ENCODE measurements at places on chromosomes 16 and 17.

DNA sequence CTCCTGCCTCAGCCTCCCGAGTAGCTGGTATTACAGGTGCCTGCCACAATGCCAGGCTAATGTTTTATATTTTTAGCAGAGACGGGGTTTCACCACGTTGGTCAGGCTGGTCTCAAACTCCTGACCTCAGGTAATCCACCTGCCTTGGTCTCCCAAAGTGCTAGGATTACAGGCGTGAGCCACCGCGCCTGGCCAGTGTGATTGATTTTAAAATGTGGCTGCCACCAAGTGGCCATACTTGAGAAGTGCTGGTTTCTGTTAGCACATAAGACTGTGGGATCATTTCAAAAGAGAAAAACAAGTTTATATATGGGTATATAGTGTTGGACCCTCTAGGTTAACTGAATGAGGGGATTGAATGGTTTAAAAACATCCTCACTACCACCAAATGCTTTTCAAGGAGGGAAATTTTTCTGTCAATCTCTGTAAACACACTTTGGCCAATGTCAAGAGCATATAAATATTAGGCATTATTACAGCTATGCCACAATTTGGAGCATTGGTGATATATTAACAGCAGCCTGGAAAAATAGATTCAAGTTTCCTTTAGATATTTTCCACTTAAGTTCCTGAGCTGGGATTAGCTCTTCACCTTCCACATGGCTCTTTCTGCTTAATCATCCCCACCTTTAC is 13.5 kb upstream of the DHRS13 start:
- DNase-seq = peak; percentile 26

DNA sequence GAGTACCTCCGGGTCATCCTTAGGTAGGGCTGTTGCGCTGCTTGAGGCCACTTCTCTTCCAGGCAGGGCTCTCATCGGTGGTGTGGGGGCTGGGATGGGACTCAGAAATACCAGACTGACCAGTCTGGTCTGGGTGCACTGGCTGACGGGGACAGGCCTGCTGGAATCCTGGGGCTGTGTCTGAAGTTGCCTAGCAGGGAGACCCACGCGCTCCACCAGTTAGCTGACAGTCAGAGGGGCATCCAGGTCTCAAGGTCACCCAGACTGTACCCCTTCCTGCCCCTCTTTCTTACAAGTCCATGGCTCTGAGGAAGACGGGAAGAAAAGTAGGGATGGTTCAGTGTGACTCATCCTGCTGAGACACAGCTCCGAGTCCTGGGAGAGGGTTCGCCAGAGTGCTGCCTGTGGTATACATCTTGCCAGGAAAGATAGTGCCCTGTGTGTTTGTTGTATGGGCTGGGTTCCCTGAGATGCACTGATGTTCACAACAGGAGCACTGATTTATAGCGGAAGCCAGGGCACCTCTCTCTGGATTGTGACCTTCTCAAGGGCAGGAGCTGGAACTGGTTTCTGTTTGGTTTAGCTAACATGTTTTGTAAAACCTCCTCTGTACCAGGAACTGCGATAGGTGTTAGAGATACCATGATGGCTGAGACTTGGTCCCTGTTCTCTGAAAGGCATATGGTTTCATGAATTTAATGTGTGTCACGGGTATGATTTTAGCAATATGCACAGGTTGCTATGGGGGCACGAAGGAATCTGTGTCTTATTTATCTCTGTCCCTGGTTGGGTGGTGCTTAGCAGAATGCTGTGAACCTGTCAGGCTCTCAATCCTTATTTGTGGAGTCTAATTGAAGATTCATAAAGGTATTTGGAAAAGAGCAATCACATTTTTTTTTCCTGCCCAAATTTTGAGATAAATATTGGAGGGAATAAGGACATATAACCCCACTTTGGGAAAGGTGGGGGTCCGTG is 97.5 kb downstream of the OR1D5 start:
- no peak for DNase-seq

- no peak for DNase-seq
Observed at GRCh38 chr16:8892101-8892575, 10.0 kb downstream of the LITAFD start.

GRCh38 chr16:87847785-87848675 is 21.3 kb downstream of the SLC7A5 start:
- no peak for DNase-seq

DNA sequence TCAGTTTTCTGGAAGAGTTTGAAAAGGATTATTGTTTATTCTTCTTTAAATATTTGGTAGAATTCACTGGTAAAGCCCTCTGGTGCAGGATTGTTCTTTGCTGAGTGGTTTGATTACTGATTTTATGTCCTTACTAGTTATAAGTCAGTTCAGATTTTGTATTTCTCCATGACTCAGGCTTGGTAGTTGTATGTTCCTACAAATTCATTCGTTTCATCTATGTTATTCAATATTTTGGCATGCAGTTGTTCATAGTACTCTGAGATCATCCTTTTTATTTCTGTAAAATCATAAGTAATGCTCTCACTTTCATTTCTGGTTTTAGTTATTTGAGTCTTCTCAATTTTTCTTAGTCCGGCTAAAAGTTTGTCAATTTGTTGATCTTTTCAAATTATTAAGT is 58.1 kb upstream of the CRYM start:
- DNase-seq = no peak

GRCh38 chr16:30697264-30698138 is 1.5 kb upstream of the SRCAP start:
- no peak for DNase-seq

- no peak for DNase-seq
Observed at GRCh38 chr16:88874938-88875599, 8.6 kb upstream of the PABPN1L start.

DNA sequence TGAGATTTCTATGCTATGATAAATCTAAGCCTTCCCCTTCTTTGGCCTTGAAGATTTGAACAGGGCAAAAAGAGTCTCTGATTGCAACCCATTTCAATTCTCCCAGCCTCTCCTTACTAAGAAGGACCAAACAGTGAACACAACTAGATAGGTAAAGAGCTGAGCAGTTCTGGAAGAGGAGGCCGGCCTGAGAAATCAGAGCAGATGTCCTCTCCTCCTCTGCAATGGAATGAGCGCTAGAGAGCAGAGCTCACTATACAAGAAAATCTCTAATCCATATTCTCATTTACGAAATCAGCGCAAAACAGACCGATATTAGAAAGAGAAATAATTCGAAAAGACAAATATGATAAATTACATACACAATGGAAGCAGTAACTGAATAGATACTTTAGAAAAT is 124.2 kb downstream of the CDK5R1 start:
- no peak for DNase-seq

GRCh38 chr17:83178533-83179304 is 99.3 kb downstream of the METRNL start:
- no peak for DNase-seq

DNA sequence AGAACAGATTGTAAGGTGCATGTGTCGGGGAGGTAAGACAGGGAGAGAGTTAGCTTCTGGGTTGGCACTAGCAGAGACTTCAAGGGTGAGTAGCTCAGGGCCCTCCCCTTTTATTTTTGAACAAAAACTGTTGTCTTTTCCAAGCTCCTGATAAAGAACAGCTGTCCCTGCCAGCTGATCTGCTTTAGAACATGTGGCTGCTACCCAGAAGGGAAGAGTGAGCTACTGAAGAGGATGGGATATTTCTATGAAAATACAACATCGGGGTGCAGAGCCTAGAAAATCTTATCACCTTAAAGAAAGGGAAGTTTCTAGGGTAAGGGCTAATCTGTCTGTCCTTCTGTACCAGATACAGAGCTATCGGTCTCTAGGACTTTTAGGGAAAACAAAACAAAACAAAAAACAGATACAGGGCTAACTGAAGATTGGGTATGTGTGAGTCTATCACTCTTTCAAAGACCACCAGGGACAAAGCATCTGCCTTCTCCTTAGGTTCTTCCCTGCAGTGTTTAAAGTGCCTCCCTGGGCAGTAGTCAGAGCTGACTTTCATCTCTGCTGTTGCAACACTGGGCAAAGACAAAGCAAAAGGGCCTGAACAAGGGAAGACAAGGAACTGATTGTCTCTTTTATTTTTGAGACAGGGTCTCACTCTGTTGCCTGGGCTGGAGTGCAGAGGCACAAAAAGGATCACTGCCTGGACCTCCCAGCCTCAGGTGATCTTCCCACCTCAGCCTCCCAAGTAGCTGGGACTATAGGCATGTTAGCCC is 5.0 kb upstream of the DHRS13 start:
- no peak for DNase-seq

- DNase-seq = no peak
Observed at GRCh38 chr16:16144416-16144815, 78.9 kb downstream of the ABCC6 start.

DNA sequence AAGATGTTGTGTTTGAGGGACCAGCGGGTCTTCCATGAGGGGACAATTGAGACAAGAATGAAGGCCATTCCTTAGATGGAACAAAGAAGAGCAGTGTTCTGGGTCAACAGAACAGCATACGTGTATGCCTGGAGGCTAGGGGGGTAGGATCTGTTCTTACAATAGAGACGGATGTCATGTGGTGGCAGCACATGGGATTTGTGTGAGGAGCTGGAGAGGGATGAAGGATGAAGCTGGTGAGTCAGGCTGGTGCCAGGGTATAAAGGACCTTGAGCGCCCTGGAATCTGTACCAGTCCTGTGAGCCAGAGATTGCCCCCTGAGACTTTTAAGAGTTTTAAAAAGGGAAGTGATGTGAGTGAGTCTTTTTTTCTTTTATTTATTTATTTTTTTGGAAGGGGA is 22.8 kb upstream of the WFDC1 start:
- no peak for DNase-seq

GRCh38 chr17:80646328-80646727 is 101.7 kb downstream of the RPTOR start:
- no peak for DNase-seq

GRCh38 chr17:21396237-21396636 is 20.1 kb downstream of the KCNJ12 start:
- no peak for DNase-seq

GRCh38 chr17:47995241-47995935 is 24.5 kb downstream of the CDK5RAP3 start:
- no peak for DNase-seq

DNA sequence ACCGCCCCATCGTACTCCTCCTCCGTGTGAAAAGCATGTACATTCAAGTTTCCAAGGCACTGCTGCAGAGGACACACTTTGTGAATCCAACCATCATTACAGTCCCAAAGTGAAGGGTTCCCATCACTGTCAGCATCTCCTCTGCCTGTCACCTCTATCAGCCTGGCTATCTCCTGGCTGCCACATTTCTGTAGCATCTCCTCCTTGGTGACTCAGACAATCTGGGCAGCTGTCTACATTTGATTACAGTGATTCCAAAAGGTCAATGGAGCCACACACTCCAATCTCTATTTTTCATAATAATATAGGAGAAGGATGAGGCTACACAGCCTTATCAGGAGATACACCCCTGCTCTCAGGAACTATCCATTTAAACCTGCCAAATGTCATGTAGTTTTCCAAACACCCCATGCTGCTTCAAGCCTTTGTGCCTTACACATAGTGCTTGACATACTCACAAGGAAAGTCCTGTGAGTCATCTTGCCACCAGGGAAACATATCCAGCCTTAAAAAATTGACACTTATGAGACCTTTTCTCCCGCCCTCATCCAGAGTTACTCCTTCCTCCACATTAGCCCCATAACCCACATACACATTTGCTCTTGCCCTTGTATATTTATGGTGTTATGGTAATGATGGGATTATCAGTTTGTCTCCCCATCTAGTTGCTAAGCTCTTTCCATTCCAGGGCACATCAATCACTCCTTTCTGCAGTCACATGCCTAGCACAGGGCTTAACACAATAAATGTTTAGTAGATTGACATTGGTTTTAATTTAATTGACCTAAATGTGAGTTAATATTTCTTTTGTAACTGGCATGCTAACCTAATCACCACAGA is 250.1 kb upstream of the CDH5 start:
- no peak for DNase-seq

DNA sequence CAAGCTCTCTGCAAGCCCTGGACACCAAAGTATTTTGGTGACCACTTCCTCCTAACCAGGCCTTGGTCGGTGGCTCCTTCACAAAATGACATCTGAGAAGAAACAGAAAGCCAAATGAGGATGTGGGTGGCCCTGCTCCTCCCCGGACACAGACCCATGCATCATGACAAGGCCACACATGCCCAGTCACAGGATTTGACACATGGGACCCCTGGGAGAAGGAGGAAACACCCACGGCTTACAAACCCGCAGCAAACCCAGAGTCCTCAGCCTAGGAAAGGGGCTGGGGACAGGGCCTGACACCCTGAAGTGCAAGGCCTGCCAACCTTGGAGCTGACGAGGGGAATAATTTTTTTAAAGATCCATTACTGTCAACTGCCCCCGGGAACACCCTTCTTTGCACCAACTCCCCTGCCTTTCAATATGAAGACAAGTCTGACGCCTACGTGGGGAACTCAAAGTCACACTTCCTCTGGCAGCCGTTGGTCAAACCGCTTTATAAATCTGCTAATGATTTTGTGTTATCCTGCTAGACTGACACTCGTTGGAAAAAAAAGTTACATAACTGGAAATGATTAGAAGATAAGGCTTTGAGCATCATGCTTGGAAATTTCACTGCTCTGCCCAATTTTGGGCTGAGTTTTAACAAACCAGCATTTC is 41.3 kb downstream of the GAS7 start:
- DNase-seq = peak; percentile 38

GRCh38 chr16:1542533-1542932 is 9.1 kb downstream of the TMEM204 start:
- no peak for DNase-seq

- no peak for DNase-seq
Observed at GRCh38 chr16:10325783-10326543, 59.9 kb upstream of the ATF7IP2 start.

- no peak for DNase-seq
Observed at GRCh38 chr16:79287424-79287917, 313.1 kb downstream of the MAF start.

GRCh38 chr16:83901101-83901500 is 2.2 kb downstream of the MLYCD start:
- DNase-seq = no peak

- DNase-seq = peak; percentile 29
Observed at GRCh38 chr17:48841395-48841831, 10.6 kb downstream of the CALCOCO2 start.

DNA sequence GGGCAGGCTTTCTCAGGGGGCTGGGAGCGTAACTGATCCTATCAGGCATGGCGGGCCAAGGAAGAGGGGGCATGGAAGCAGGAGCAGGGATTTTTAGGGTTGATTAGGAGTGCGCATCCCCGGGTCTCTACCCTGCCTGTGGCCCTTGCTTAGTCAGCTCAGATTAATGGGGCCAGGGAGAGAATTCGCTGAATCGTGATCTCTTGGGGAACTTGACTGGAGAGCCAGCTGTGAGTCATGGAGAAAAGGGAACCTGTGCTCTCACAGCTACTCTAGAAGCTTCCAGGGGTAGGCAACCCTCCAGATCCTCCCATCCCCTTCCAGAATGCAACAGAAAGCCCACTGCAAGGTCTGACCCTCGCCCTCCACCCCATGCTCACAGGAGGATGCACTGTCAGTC is 3.6 kb downstream of the FOXN1 start:
- DNase-seq = no peak
